ENCODE measurements at places on chromosomes 11 and 22. TPM values are rescaled to one million over a fixed set of nuclear protein-coding genes. Genes with fewer than 3 reads are reported as not detected.

GRCh38 chr11:110711776-110712658 lies at the start of gene ARHGAP20:
Gene ARHGAP20 (minus strand): TSS chr11:110712437. CDS start chr11:110712231, 206 bp downstream.
- H3K4me1 ChIP-seq, result no peaks in the 10 kb centered on the region
- H3K27ac ChIP-seq, result peak within 1 kb of the TSS; percentile 52
- no peaks in the 10 kb centered on the region for H3K36me3 ChIP-seq
- peak within 1 kb of the TSS; percentile 76 for H3K4me3 ChIP-seq
- DNase-seq, result peak; percentile 91

Gene HTR3A
- total RNA-seq, result not detected

GRCh38 chr22:42717197-42717928 lies 3.3 kb downstream of the A4GALT start:
- H3K27me3 ChIP-seq, result no peaks in the 10 kb centered on the region
- no peak overlapping the region for H3K4me3 ChIP-seq
- peaks cover 23% of the 10 kb centered on the region for H3K4me1 ChIP-seq
- H3K27ac ChIP-seq, result peak overlapping the region; percentile 53
- DNase-seq, result peak; percentile 55

Gene MAML2
- total RNA-seq, result 6.4 TPM

Gene RGL4
- total RNA-seq, result not detected

DNA sequence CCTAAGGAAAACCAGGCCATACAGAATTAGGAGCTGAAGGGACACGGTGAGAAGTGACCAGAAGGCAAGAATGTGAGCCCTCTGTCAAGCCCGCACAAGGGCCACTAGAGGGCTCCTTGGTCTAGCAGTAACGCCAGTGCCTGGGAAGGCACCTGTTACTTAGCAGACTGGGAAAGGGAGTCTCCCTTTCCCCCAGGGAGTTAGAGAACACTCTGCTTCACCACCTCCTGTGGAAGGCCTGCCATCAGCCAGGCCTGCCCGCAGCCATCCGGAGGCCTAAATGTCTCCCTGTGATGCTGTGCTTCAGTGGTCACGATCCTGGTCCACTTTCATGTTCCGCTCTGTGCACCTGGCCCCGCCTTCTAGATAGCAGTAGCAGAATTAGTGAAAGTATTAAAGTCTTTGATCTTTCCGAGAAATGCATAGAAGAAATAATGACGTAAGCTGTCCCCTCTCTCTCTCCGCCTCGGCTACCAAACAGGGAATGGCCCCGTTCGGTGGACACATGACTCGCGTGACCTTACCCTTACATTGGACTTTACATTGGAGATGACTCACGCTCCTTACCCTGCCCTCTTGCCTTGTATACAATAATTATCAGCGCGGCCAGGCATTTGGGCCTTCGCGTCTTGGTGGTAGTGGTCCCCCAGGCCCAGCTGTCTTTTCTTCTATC lies 10.7 kb upstream of the GSTP1 start:
- DNase-seq, result peak; percentile 72
- no peaks in the 10 kb centered on the region for H3K27me3 ChIP-seq
- H3K27ac ChIP-seq, result no peak overlapping the region
- no peak overlapping the region for H3K4me3 ChIP-seq
- H3K36me3 ChIP-seq, result no peaks in the 10 kb centered on the region

DNA sequence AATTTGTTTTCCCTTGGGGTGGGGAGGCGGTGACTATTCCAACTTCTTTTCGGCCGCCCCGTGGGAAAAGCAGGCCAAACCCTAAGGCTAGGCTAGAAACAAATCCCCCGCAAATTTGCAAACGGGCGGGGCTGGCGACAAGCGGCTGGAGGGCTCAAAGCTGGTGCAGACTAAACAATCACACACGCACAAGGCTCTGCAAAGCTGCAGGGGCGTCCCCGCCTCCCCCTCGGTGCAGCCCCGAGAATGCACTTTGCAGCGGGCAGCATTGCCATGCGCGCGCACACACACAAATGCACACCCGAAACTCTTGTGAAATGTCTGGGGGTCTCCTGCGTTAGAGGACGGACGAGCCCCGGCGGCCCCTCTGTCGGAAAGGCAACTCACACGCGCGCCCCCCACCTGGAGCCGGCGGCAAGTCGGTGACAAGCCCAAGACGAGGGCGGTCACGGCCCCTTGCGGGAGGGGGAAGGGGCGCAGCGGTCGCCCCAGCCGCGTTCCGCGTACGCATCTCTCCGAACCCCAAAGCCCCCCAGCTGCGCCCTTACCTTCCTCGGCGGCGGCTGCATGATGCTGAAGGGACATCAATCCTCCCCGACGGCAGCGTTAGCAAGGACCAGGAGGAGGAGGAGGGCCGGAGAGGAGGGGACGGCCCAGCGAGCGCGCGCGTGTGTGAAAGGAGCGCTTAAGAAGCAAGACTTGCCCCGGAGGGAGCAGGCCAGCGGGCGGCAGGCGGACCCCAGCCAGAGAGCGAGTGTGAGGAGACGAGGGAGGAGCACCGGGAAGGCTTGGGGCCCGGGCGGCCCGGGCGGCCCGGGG lies 600 bp downstream of the FCHSD2 start:
- no peaks in the 10 kb centered on the region for H3K27me3 ChIP-seq
- no peaks in the 10 kb centered on the region for H3K36me3 ChIP-seq
- peak overlapping the region; percentile 98 for H3K4me3 ChIP-seq
- DNase-seq, result peak; percentile 81
- peak overlapping the region; percentile 90 for H3K27ac ChIP-seq

- DNase-seq, result no peak
- H3K4me3 ChIP-seq, result no peak overlapping the region
- H3K27ac ChIP-seq, result no peak overlapping the region
- H3K36me3 ChIP-seq, result no peaks in the 10 kb centered on the region
- H3K4me1 ChIP-seq, result no peaks in the 10 kb centered on the region
- peaks cover 10% of the 10 kb centered on the region for H3K27me3 ChIP-seq
These were observed 1.2 kb upstream of the TECTA start for GRCh38 chr11:121099885-121100284.

GRCh38 chr22:38026130-38027111 lies 30.8 kb upstream of the PICK1 start:
- H3K4me3 ChIP-seq, result no peak overlapping the region
- H3K27me3 ChIP-seq, result no peaks in the 10 kb centered on the region
- H3K36me3 ChIP-seq, result no peaks in the 10 kb centered on the region
- no peak for DNase-seq
- no peaks in the 10 kb centered on the region for H3K4me1 ChIP-seq
- H3K27ac ChIP-seq, result no peak overlapping the region

DNA sequence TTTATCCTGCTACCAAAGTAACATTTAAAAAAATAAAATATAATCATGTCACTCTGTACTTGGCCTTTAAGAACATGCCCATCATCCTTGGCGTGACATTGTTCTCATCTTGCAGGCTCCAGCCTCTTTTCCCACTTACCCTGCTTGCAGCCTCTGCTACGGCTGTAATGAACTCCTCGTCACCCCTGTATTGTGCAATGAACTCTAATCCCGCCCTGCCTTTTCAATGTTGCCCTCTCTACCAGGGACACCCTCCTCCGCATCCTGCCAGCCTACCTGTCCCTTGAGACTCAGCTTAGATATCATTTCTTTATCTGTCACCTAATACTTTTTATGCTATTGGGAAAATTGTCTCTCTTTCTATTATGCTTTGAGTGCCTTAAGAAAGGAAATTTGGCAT lies 12.6 kb upstream of the MMP20 start:
- H3K4me3 ChIP-seq, result no peak overlapping the region
- DNase-seq, result peak; percentile 39
- peaks cover 52% of the 10 kb centered on the region for H3K27me3 ChIP-seq
- H3K4me1 ChIP-seq, result peaks cover 31% of the 10 kb centered on the region
- H3K27ac ChIP-seq, result no peak overlapping the region
- H3K36me3 ChIP-seq, result no peaks in the 10 kb centered on the region
